ENCODE measurements at places on chromosomes 2 and 18.

DNA sequence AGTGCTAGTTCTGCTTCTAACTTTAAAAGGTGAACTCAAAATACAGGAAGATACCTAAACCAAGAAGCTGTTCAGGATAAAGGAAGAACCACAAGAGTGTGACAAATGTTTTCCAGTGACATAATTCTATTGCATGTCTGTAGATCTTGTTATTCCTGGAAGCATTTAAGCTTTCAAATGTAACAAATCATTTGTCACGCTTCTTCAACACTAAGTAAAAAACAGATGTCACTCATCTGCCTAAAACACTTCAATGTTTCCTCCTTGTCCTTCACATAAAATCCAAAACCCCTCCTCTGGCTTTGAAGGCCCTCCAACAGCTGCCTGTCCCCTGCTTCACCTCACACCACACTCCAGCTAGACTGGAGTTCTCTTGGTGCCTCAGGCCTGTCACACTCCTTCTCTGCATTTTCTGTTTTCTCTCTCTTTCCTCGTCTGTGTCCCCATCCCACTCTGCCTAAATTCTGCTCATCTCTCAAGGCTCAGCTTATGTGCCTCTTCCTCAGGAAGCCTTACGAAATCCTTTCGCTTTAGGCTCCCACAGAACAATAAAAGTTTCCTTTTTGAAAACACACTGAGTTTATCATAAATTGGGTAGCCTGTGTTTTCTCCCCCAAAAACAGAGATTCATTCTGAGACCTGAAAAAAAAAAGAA lies 6.4 kb upstream of the CLEC4F start:
- DNase-seq, result no peak

GRCh38 chr2:47530105-47530760 lies 127.3 kb downstream of the MSH2 start:
- no peak for DNase-seq

GRCh38 chr18:74282755-74283554 lies 8.8 kb downstream of the CYB5A start:
- DNase-seq, result no peak

DNA sequence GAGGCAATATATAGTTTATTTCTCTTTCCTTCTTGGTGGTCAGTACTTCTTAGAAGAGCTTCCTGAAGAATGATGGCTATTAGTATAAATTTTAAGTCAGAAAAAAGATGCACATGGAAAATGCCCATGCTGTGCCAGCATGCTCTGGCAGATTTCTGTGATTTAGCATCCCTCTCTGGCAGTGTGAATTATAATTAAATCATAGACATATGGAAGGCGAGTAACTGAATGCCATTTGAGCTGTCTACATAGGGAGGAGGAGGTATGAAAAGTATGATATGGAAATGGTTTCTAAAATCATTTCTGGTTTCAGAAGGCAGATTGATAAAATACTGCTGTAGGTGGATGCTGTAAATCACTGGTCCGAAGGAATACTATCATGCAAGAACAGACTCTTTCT lies 754.9 kb upstream of the LRATD1 start:
- no peak for DNase-seq

DNA sequence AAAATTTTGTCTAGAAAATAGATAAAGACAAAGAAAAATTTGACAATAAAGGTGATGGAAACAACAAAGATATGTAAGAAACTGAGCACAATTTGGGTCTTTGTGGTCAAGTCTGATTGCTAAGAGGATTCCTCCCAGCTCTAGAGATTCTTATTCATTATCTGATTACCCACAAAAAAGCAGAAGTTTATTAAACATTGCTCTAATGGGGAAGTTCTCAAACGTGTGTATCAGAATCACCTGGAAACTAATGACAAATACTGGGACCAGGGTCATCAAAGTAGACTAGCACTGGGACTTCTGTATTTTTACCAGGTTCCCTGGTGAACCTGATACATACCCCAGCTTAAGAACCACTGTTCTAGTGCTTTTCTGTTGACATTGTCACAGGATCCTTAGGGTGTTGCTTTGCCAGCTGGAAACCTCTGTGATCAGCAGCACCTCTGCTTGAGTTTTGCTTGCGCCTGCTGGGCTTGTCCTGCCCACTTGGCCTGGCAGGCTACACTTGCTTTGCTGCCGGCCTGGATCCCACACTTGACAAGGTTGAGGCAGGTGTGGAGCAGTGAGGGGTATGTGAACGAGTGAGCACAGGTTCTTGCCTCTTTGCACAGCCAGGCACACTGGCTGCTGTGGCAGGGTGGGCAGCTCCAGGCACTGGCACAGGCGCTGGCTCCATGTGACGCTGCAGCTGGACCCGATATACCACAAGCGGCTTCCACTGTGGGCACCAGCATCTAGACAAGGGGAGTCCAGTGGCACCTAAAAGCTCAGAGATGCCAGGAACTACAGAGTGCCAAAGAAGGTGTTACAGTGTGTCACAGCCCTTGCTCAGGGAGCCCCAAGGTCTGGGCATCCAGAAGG lies 6.2 kb upstream of the GORASP2 start:
- no peak for DNase-seq

- no peak for DNase-seq
Observed at GRCh38 chr2:218169757-218170546, 3.2 kb upstream of the CXCR1 start.

DNA sequence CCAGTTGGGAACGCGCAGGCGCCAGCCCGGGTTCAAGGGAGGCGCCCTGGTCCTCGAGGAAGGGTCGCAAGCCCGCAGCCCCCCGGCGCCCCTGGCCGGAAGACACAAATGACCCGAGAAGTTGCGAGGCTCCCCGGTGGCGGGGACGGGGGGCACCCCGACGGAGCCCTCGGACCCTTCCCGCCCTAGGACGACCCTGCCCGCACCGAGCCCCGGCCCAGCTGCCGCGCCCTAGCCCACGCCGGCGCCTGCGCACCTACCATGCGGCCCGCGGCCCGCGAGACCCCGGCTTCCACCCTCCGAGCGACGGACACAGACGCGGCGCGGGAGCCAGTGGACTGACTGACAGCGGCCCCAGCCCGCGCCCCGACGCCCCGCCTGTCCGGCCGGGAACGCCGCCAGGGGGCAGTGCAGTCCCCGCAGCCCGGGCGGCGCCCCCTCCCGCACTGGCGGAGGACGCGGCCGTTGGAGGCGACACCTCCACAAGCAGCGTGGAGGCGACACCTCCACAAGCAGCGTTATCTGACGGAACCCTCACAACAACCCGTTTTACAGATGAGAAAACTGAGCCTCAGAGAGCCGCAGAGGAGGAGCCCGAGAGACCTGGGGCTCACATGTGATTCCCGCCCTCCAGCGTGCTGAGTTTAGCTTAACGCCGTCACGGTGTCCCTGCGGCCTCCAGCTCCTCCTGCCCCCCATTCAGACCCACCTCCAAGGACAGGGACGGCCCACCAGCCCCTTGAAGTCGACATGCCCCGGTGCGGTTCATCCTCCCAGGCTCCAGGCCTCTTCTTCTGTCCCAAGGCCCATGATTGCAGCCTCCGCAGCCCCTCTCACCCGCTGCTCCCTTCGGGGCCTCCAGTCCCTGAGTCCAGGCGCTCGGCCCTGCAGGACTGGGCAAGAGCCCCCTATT lies at the start of gene NMUR1:
Gene NMUR1 (minus strand): TSS at position 347 of the 913 bp plus-strand sequence. CDS start 84 bp downstream, at position 263.
- peak; percentile 73 for DNase-seq

DNA sequence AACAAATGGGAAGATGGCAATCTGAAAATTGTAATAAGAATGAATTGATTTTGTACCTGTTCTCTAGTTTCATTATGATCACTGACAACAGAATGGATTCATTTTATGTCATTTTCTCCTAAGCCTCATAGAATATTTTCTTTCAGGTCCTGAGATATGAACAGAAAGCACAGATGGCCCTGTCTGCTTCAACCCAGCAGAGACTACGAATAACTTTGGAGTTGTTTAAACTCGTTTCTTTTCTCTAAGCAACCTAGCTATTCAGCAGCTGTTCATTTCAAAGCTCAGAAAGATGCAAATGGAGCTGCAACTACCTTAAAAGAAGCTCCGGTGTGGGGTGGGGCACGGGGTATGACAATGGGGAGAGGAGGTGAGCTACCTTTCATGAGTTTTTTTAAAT lies 124.9 kb downstream of the ALK start:
- DNase-seq, result no peak
